ENCODE measurements at places on chromosomes 4 and X.

GRCh38 chr4:79413032-79413885 lies 5.2 kb upstream of the GK2 start:
- peak; percentile 18 for DNase-seq

- DNase-seq = no peak
These were observed 18.9 kb upstream of the CXCL8 start for GRCh38 chr4:73721435-73721834.

- DNase-seq = no peak
These were observed 74.6 kb downstream of the WDR44 start for GRCh38 chrX:118420462-118420861.

GRCh38 chrX:13721371-13721770 lies 13.0 kb downstream of the TRAPPC2 start:
- DNase-seq = no peak

DNA sequence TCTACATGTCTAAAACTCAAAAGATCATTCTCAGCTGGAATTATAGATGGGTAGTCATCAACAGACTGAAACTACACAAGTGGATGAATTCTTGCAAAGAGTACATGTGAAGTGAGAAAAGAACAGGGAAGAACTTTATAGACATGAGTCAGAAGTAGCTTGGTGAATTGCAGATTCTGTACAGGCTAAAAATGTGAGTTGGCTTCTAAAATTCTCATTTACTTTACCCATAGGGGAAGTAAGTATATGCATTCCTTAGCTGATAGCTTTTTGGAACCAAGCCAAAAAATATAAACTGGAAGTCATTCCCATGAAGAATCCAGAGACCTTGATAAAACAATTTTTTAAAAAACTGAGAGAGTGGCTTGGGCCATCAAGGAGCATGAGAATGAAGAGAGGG lies 584.2 kb upstream of the FTHL17 start:
- no peak for DNase-seq

DNA sequence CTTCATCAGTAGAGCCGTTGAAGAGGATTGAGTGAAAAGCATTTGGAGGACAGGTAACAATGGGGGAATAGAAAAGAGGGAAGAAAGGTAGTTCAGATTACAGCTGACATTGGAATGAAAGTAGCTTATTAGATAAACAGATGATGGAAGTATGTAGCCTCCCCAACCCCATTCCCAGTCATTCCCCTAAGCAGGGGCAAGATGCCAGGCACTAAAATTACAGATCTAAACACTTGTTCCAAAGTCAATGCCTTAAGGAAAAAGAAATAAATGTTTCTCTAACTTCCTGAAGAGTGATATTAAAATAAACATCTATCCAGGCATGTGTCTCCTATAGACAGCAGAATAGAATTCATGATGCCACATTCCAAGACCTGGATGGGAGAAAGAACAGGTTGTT lies 350.8 kb downstream of the PDGFC start:
- no peak for DNase-seq

GRCh38 chr4:177923888-177924287 lies 481.7 kb upstream of the AGA start:
- DNase-seq = no peak

DNA sequence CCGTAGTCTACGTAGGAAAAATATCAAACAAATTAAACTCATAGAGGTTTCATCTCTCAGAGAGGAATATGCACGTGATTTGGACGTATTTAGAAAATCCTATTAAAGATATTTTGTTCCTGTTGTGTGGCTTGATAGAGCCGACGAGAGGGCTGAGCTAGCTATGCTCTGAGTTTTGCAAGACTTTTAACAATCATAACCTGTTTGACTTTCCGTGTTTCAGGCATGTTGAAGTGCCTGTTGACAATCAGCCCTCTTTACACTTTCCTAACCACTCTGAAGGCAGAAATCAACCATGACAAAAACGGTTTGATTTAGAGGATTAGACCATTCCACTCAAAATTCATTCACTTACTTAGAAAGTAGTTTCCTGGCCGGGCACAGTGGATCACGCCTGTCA lies 297.3 kb downstream of the ASMT start:
- DNase-seq = no peak

DNA sequence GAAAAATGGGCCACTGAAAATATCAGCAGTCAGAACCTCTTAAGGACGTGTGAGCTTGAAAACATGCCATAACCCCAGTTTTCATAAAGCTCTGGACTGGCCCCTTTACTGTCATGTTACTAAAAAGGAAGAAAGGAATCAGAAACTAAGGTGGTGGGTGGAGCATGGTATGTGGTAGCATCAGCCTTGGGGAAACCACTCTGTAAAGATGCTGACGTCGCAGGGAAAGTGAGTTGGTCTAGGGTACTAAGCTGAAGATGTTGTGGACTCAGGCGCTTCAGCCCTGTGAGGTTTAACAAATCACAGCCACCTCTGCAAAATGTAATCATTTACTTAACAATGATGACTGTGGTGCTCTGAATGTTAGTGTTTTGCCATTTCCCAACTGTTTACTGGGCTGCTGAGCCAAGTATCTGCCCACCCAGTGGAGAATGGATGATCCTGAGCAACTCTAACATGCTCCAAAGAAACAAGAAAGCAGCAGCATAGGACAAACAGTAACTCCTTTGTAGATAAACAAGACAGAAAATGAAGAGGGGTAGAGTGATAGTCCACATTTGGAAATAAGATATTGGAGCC lies 33.4 kb downstream of the C4orf54 start:
- DNase-seq = no peak

- DNase-seq = no peak
These were observed 19.8 kb upstream of the USP27X start for GRCh38 chrX:49859491-49859890.

DNA sequence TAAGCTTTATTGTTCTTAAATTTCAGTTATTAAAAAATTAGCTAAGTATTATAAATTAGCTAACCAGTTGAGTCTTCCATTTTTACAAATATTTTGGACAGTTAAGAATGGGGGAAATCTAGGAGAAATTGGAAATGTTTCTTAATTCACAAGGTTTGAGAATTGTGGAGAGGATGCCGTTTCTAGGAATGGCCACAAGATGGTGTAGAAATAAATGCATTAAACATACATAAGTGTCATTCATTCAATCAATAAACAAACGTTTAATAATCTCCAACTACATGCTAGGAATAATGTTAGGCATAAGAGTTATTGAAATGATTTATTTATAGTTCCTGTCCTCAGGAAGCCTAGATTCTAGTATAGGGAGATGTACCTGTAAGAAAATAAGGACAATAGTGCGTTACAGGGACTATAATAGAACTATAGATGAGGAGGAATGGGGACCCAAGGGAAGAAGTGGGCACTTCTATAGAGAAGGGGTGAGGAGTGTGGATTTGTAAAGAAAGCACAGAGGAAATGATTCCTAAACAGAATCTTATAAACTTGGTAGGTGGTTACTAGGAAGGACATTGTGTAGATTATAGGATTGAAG lies 195.7 kb upstream of the ANK2 start:
- DNase-seq = no peak

DNA sequence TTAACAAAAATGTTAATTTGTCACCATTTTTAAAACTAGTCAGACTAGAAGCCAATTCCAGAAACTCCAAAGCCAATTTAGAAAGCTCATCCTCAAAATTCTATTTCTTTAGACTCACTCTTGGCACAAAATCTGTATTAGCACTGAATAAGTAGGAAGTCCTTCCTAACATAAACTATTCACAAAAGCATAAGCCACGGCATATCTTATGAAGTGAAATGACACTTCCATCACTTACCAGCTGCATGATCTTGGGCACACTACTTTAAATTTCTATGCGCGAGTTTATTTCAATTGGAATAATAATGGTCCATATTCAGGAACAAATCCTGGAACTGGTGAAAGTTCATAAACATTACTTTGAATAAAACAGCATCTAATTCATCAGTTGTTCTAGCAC lies 1544.0 kb downstream of the TECRL start:
- no peak for DNase-seq

DNA sequence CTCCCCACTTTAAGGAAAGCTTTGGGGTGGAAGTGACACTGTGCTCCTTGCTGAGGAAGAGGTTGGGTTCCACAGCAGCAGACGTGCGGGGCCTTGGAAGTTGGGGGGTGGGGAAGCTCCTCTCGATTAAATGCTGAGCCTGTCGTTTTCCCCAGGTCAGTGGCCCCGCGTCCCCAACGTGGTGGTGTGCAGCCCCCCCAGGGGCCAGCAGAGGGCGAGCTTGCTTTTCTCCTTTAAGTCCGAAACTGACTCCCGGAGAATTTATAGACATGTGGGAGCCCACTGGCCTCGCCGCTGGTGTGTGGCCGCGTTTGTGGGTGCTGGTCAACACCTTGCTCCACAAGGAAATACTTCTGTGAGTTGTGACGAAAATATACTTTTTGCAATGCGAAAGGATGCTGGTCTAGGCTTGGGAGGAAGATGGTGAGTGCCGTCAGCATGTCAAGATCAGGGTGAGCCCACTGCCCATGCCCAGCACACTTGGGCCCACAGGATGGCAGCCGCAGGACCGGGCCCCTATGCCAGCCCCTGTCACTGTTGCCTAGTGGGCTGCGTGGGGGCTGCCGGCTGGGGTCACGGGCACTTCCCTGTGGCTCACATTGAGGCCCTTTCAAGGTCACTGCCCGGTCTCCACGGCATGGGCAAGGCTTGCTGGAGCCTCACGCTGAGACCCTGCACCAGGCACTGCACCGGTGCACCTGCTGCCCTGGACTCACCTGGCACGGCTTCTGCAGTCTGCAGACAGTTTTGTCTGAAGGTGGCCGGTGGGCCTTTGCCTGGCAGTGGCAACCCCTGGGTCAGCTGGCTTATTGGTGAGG lies 9.4 kb downstream of the UVSSA start:
- DNase-seq = no peak

DNA sequence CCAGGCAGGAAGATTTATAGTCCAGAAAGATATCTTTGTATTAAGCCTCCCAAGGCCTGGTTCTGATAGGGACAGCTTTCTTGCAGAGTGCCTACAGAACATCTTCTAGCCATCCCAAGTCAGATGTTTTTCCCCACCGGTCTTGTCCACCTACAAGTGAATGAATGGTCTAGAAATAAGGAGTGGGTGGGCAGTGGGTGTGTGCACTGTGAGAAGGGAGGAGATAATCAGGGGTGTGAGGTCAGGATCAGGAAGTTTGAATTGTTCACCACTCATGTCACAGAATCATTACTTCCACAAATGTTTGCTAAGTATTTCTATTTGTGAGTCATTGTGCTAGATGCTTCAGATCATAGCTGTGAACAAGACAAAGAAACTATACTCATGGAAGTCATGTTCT lies 332.6 kb downstream of the NKX6-1 start:
- DNase-seq = no peak

DNA sequence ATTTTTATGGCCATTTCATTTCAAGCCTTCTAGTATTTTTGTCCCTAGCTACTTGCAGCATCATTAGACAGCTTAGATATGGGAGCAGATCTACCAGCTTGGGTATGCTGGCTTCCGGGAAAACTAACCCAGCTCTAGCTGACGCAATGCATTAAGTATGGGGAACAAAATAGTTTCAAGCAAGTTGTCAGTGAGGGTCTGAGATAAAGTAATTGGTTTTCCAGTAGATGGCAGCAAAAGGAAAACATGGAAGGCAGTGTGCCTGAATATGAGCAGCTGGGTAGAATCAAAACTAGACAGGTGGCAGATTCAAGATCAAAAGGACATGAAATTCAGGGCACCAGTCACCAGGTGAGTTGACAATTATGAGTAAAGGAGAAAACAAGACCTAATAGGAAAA lies 340.9 kb upstream of the CTSO start:
- peak; percentile 91 for DNase-seq

GRCh38 chrX:12236156-12236555 lies 97.9 kb downstream of the FRMPD4 start:
- no peak for DNase-seq

GRCh38 chrX:70132877-70133302 lies 357 bp upstream of the IGBP1 start:
- peak; percentile 71 for DNase-seq

- no peak for DNase-seq
These were observed 31.1 kb downstream of the BMP15 start for GRCh38 chrX:50941638-50942037.

GRCh38 chr4:12445711-12446235 lies 1017.1 kb upstream of the HS3ST1 start:
- DNase-seq = no peak

DNA sequence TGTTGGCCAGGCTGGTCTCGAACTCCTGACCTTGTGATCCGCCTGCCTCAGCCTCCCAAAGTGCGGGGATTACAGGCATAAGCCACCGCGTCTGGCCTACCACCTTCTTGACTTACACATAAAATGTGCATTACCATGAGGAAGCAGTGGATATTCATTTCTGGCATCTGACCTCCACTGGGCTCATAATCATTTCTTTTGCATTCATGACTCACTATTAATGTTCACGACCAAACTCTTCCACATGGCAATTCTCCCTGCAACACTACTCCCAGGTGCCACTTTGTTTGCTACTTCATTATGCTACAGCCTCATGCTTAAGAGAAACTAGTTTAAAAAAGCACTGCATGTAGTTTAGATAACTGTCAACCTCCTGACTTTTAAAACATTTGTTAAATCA lies 22.7 kb downstream of the RASGEF1B start:
- DNase-seq = no peak

DNA sequence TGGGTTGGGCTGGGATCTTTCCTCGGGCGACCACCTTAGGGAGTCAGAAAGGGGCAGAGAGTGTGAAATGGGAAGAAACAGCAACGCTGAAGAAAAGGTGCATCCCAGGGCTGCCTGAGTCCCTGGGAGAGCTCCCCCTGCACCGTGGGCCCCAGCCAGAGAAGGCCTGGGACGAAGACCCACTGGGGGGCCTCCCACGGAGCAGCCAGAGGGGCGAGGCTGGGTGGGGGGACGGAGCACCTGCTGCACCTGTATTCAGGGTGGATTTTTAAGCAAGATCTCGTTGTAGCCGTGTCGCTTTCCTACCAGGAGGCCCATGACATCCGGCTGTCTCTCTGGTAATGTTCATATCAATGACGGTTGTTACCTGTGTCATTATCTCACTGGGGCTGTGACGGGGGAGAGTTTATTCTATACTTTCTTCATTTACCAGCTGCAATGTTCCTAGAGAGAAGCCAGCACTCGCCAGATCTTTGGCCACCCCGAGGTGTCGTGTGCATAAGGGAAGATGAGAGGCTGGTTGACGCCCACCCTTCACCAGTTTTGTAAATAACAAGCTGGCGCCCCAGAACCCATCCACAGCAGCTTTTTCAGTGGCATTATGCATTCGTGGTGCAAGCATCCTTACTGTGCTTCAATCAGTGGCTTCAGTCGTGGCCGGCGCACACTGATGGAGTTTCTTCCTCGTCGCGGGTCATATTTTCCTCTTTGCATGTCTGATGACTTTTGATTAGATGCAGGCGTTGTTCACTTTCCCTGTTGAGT lies 5.6 kb upstream of the PCGF3 start:
- DNase-seq = no peak
